Activated T-helper 17 cell treated with anti-CD3 and anti-CD28 coated beads, Interleukin-2, amount 50 U/mL, for 72 hours (primary cell): ENCODE measurements at places on chromosomes 13 and 19. TPM values are rescaled to one million over a fixed set of nuclear protein-coding genes. Genes with fewer than 3 reads are reported as not detected.
A peak's percentile ranks its signal among the peaks of the same experiment; 100 is the strongest.

Gene ZNF160
- 24.0 TPM for total RNA-seq

Gene CYP4F8
- total RNA-seq, result not detected

Gene OR4F17
- not detected for total RNA-seq

Gene ZNF844
- total RNA-seq, result 3.1 TPM

Gene FXYD3
- not detected for total RNA-seq

Gene CCDC169
- total RNA-seq, result 1.1 TPM

Gene TMEM147
- 74.1 TPM for total RNA-seq

Gene TMEM150B
- total RNA-seq, result 0.56 TPM

Gene SIGLEC8
- total RNA-seq, result not detected

Gene HCST
- 47.6 TPM for total RNA-seq

Gene MAN2B1
- 247 TPM for total RNA-seq

Gene SPIB
- 1.9 TPM for total RNA-seq

- ATAC-seq, result no peak
Observed at GRCh38 chr13:78595495-78596398, 7.6 kb downstream of the POU4F1 start.

GRCh38 chr13:27955014-27955591 is 14.0 kb downstream of the CDX2 start:
- ATAC-seq, result no peak

DNA sequence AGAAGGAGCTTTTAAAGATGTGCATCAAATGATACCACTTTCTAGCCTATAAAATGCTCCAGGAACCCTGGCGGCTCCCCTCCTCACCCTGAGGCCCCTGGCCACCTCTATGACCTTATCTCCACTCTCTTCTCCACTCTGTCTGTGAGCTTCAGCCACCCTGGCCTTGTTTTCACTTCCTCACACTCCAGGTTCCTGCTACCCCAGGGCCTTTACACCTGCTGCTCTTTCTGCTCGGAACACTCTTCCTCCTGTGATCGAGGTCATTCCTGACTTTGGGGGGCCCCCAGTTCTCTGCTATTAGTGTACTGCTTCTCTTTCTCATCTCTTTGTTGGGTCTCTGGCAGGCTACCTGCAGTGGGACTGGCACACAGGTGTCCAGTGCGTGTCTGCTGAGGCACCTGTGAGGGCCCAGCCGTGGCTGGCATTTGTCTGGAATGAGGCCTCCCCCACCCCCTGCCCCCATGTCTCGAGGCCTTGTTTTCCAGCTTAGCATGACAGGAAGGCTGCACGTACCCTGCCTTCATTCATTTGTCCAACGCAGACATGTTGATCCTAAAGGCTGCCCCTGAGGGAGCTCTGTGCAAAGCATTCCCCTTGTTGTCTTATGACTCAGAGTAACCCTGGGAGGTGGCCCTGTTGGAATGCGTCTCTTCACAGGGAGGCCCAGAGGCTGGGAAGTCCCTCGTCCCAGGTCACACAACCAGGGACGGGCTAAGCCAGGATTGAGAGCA is 2.3 kb downstream of the DDA1 start:
- no peak for ATAC-seq

GRCh38 chr13:81148822-81149221 is 807.9 kb upstream of the SPRY2 start:
- ATAC-seq, result no peak

GRCh38 chr19:8311461-8312260 is 3.5 kb upstream of the CD320 start:
- no peak for ATAC-seq

DNA sequence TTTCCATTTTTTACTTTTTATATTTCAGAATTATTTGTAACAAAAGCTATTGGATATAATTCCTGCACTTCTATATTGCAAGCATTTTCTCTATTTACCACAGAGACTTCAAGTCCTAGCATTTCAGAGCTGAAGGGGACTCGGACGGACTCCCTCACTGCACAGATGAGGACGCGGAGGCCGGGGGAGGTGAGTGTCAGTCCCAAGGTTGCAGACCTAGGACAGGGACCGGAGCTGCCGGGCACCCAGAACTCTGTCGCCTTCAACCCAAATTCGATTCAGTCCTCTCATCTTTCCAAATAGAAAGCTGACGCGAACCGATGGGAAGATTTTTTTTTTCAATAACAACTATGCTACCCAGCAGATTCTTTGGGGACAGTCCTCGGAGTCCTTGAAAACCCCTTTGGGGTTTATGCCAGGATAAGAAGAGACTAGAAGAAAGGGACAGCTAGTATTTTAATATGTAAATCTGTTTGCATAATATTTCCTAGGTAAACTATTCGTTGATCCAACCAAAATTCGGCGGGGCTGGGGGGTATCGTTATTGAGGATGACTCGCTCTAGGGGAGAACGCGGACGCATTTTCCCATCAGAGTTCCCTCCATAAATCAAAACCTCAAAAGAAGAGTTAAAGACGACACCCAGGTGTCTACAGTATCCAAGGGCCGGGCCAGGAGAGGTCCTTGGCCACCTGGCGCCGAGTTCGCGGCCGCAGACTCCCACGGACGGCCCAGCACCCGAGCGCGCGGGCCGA is 803 bp downstream of the FLT3 start:
- ATAC-seq, result no peak

- ATAC-seq, result no peak
Observed at GRCh38 chr13:95209109-95209508, 92.1 kb downstream of the ABCC4 start.

GRCh38 chr13:99386911-99387788 is 80.0 kb upstream of the GPR183 start:
- ATAC-seq, result peak; percentile 54

DNA sequence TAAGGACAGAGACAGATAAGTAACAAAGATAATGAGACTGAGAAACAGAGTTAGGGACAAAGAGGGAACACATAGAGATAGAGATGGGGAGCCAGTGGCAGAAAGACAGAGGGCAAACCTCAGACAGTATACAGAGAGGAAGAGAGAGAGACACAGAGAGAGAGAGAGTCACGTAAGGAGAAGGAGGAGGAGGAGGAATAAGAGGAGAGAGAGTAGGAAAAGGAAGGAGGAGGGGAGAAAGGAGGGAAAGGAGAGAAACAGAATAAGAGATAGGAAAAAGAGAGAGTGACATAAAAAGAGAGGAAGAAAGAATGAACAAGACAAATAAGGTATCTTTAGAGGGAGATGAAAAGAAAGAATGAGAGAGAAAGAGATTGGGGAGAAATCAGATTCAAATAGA is 23.6 kb downstream of the CYP2B6 start:
- ATAC-seq, result no peak

DNA sequence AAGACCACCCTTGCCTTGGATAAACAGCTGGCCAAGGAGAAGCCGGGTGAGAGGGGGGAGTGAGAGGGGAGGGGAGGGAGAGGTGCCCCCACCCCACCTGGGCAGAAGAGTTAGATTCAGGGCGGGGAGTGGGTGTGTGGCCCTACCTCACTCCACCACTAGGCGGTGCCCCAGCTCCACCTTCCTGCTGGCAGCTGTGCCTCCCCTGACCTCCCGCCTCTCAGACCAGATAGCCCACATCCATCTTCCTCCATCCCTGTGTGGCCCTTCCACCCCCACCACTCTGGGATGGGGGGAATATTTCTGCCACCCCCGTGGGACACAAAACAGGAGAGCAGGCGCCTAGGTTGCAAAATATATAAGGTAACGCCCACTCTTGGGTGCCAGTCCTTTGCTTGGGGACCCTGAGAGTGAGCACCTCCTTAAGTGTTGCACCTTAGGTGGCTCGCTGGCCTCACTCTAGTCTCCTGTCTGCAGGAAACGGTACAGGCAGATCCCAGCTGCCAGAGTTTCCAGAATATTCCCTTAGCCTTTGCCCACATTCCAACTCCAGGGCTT is 13.8 kb upstream of the EHD2 start:
- peak; percentile 76 for ATAC-seq

DNA sequence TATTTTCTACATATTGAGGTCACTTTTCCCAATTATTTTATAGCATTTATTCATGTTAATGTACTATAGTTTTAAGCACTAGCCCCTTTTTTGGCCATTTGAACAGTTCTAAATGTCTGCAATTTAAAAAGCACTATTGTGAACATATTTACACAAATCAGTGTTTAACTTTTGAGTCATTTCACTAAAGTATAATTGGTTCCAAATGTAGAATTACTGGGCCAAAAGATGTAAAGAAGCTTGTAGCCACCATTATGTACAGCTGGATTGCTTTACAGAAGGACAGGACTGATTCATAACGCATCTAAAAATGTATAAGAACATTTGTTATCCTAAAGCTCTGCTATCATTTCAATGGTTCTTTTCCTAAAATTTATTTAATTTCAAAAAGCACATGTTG is 16.6 kb upstream of the ATP12A start:
- ATAC-seq, result no peak

DNA sequence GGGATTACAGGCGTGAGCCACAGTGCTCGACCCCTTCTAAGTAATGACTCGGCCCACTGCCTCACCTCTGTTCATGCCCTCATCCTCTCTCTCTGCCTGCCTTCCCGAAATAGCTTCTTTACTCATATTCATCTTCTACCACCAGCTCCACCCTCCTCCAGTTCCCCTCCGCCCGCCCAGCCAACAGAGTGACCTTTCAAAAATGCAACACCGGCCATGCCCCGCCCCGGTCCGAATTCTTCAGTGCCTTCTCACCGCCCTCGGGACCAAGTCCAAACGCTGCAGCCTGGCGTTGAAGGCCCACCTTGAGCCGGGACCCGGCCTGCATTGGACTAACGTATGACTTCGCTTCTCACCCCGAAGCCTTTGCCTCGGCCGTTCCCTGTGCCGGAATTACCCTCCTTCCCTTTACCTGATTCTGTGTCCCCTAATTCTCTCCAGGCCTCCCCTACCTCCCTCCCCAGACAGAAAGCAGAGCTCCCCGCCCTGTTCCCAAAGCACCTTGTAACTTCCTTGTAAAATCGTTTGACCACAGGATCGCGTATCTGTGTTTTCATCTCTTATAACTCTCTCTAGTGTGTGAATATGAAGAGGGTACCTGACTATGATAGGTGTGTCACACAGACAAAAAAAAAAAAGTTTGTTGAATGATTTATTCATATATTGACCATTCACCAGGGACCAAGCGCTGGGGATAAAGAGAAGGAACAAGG is 8.1 kb upstream of the MUC16 start:
- ATAC-seq, result no peak

DNA sequence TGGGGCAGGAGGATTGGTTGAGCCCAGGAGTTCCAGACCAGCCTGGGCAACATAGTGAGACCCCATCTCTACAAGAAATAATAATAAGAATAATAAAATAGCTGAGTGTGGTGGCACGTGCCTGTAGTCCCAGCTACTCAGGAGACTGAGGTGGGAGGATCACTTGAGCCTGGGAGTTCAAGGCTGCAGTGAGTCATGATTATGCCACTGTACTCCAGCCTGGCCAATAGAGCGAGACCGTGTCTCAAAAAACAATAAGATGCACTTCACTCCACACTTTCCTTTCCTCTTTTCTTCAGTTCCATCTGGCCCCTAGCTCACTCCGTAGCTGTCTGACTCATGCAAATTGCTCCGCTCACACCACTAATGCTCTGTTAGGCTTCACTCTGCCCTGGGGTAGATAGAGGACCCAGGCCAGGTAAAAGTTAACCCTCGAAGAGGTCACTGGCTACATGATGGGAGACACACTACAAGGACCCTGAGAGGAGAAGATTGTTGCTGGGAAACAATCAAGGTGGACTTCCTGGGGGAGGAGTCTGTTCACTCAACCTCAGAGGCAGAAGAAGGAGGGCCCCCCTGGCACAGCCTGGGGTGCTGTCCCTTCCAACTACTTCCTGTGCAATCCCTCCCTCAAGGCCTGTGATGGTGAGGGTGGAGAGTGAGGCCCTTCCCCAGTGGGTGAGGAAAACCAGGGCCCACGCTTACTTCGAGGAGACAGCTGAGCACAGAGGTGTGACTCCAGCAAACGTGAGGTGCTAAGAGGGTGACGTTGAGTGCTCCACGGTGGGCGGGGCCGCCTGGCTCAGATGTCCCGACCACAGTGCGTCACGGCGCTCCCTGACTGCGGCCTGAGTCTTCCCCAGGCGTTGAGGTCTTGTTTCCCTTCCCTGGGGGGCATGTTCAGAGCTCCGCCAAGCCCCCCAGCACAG is 8.8 kb upstream of the TNFSF9 start:
- peak; percentile 63 for ATAC-seq

- no peak for ATAC-seq
Observed at GRCh38 chr19:20612711-20613316, 47.2 kb upstream of the ZNF737 start.

DNA sequence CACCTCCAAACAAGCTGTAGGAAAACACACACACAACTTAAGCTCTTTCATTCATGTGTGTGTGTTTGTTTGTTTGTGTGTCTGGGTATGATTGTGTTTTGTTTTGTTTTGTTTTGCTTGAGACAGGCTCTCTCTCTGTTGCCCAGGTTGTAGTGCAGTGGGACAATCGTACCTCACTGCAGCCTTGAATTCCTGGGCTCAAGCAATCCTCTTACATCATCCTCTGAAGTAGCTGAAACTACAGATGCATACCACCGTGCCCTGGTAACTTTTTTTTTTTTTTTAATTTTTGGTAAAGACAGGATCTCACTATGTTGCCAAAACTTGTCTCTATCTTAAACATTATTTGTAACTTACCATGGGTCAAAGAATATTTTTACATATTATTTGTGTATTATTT is 431.7 kb downstream of the SLITRK1 start:
- ATAC-seq, result no peak

GRCh38 chr13:21673539-21673788 is 2.6 kb downstream of the FGF9 start:
- ATAC-seq, result no peak

- ATAC-seq, result peak; percentile 68
Observed at GRCh38 chr19:1856698-1857603, 6.4 kb downstream of the KLF16 start.

- ATAC-seq, result no peak
Observed at GRCh38 chr13:99600318-99600717, 99.0 kb downstream of the TM9SF2 start.

DNA sequence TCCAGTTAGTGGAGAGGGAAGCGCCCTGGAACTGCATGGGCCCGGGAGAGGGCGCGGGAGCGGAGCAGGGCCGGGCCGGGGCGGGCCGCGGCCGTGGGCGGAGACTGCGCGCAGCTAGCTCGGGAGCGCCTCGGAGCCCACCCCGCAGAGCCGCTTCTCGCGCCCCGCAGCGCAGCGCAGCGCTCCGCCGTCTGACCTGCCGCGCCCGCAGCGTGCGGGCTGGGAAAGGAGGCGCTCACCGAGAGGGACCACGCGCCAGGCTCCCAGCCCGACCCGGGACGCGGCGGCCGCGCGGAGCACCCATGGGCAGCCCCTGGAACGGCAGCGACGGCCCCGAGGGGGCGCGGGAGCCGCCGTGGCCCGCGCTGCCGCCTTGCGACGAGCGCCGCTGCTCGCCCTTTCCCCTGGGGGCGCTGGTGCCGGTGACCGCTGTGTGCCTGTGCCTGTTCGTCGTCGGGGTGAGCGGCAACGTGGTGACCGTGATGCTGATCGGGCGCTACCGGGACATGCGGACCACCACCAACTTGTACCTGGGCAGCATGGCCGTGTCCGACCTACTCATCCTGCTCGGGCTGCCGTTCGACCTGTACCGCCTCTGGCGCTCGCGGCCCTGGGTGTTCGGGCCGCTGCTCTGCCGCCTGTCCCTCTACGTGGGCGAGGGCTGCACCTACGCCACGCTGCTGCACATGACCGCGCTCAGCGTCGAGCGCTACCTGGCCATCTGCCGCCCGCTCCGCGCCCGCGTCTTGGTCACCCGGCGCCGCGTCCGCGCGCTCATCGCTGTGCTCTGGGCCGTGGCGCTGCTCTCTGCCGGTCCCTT is at the start of gene MLNR:
MLNR (plus strand) TSS at position 303 of the 820 bp plus-strand sequence; CDS start at position 303, 0 bp downstream.
- ATAC-seq, result peak; percentile 55

- no peak for ATAC-seq
Observed at GRCh38 chr13:67134417-67135129, 95.6 kb downstream of the PCDH9 start.

- peak; percentile 65 for ATAC-seq
Observed at GRCh38 chr19:14363183-14364097, 17.8 kb upstream of the ADGRE5 start.
